Effector CD8-positive, alpha-beta T cell (primary cell): ENCODE measurements at places on chromosomes 3 and 15.

DNA sequence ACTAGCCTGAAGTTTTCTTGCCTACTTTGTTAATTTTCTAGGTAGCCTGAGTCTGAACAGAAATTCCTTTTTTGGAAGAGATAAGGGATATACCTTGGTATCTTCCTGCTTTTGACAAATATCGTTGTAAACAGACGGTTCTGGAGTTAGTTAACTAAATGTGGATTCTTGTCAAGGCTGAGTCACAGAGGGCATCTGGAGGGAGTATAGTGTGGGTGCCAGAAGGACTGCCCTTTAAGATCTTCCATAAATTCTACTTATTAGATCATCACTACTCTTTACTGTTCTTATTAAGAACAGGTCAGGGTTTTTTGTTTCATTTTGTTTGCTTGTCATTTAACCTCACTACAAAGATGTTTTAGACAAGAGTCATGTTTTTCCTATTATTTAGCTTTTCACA is 125.3 kb upstream of the SKOR1 start:
- DNase-seq = no peak

DNA sequence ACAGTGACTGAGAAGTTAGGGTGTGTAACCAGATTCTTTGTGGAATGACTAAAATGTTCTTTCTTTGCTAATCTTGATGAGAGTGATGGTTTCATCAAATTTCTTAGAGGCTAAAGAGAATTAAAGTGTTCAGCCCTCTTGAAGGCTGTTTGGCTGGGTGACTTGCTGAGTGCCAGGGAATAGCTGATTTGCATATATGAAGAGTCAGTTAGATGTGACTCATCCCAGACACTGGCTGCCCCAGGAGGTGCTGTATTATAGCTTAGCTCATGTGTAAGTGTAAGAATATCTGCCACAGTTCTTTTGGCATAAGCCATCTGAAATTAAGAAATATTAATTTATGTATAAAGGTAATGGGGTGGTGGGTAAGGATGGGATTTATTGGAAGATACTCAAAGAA is 535.1 kb downstream of the NLGN1 start:
- DNase-seq = no peak

DNA sequence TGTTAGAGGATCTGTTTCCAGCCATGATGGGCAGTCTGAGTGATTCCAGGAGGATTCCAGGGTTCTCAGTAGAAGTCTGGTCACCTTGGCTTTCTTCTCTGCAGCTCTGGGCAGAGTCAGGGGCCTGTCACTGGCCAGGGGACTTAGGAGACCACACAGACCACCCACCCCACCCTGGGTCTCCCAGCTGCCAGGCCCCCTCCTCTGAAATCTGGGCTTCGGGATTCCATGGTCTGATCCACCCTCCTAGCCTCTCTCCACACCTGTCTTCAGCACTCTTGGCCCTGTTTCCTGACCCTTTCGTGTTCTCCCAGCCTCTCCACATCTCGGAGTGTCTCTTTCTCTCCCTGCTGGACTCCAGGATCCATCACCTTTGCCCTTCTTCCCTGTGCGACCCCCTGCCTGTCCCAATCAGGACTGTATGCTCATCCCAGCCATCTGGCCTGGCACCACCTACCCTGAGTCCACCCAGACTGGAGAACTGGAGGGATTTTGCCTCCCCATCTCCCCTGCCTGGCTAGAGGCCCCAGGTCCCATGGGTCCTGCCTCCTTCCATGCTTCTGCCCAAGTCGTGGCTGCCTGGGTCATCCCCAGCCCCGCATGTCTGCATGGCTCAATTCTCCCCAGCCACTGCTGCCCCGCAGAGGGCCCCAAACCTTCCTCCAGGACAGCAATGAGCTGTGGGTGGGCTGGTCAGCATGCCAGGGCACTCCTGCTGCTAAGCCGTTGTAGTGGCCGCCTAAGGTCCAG is 34.3 kb downstream of the GOLGA6L10 start:
- no peak for DNase-seq

DNA sequence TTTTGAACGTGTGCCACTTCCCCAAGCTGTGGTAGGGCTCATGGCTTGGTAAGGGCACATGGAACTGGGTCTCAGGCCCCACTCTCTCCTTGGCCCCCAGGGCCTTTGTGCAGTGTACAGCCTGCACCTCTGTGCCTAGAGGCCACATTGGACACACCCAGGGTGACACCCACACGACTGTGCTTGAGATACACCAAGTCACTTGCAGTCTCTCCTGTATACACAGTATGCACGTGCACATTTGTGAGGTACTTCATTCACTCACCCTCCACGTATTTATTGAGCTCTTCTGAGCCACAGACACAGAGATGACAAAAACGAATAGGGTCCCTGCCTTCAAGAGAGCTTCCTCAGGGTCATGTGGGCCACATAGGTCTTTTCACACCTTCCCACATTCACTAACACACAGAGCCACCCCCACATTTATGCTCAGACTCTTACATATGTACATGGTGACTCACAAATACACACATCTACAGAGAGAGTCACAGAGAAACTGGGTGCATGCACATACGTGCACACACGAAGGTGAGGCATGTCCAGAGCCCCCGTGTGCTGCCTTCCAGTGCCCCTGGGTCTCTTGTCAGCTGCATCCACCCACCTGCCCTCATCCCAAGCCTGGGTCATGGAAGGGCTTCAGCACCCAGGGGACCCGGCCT is 9.8 kb upstream of the TMEM115 start:
- DNase-seq = no peak

GRCh38 chr15:70829371-70830166 is 24.4 kb downstream of the LARP6 start:
- DNase-seq = no peak

GRCh38 chr15:94677202-94677790 is 445.9 kb downstream of the MCTP2 start:
- no peak for DNase-seq

- DNase-seq = no peak
These were observed 220.3 kb downstream of the THSD4 start for GRCh38 chr15:71335591-71335990.

DNA sequence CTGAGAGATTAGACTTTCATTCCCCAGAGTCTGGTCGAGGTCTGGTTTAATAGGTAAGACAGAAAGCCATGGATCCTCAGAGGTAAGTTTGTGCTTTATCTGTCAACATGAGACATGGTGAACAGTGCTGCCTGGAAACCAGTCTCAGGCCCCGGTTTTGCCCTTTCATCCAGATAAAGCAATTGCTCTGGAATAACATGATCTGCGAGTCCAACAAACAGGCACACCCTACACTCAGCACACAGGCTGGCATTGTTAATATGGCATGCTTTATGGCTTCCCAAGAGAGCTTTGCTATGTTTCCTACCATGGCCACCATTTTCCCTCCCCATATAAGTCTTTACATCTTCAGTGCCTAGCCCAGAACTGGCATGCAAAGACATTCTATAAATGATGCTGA is 30.1 kb upstream of the MNS1 start:
- DNase-seq = no peak

GRCh38 chr15:88179562-88179961 is 77.0 kb downstream of the NTRK3 start:
- no peak for DNase-seq
